Stimulated activated CD8-positive, alpha-beta memory T cell treated with anti-CD3 and anti-CD28 coated beads, Interleukin-7, amount 100 ng/mL, for 4 hours (primary cell): ENCODE measurements at places on chromosomes 4 and X.

DNA sequence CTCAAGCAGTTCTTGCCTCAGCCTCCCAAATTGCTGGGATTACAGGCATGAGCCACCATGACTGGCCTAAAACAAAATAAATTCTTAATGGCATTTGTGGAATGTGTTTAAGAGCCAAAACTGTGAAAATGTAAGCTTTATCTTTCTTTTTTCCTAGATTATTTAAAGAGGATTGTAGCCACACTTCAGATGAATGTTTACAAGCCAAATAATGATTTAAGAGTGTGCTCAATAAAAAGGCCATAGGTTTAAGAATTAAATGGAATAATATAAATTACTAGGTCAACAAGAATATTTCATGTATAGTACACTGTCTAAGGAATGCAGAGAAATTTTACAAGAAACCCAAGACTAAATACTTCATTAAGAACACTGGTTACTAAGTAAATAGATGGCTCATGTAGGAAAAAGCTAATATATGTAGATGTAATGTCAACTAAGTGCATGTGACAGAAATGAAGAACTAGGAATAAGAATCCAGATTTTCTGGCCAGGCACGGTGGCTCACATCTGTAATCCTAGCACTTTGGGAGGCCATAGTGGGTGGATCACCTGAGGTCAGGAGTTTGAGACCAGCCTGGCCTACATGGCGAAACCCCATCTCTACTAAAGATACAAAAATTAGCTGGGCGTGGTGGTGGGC, 21.3 kb upstream of the UGDH start:
- DNase-seq: no peak

DNA sequence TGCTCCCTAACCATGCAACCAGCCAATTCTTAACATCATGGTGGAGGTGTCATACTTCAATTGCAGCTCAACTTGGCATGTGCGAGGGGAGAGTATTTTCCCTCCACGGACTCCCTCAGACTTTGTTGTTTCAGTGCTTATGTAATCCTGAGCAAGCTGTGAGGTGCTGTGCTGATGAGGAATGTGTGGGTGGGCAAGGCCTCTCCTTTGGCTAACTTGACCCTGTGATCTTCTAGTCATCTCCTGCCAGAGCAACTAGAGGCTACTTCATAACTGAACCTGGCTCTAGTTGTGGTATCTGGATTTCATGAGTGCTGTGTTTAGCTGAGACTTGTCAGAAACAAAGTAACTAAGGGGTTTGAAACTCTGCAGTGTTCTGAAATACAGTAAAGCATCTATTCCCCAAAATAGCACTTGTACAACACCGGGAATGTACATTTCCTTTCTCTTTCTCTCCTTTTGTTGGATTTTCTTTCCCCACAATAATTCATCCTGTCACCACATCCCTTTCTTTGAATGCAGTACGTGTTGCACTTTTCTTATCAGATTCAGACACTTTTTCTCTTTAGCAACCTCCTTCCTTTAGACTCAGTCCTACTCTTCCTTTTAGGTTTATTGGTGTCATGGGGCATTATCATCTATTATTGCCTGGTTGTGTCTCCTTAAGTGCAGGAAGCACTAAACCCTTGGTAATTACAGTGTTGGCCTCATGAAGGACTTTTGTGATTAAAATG, 415.2 kb upstream of the NR3C2 start:
- no peak for DNase-seq

DNA sequence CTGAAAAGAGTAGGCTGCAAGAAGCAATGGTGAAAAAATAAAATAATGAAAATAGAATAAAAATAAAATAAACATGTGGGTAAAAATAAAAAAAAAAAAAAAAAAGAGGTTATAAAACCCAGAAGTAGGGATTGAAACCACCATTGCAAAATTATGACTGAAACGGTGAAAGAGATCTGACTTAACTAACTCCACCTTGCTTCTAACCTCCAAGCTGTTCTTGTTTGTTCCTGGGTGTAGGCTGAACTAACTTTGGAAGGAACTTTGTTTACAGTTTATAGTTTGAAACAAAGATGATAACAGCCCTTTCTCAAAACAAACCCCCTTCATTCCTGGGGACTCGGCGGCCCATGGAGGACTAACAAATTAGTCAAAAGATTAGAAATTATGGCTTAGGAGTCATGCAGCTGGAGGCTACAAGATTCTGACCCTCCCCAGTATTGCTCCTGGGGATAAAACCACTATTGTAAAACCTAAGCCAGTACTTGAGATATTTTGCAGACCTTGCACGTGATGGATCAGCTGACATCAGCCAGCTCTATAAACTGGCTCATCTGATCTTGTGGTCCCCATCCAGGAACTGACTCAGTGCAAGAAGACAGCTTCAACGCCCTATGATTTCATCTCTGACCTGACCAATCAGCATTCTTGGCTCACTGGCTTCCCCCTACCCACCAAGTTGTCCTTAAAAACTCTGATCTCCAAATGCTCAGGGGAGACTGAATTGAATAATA, 30.4 kb downstream of the DDX60L start:
- no peak for DNase-seq

DNA sequence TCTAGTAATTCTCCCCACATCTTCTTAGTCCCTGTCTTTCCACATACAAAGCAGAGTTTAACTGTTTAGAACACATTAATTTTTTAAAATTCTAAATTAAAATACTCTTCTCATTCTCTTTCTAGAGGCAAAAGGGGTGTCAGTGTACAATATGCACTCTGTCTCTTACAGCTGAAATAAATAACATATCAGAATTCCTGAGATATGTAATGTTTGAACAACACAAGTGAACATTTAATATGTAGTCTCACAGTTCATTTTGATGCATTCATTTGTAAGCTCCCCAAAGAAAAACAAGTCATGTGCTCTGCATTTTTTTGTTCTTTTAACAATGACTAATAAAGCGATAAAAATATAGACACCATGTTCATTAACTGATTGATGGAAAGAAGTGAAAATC, 19.7 kb upstream of the SULT1B1 start:
- DNase-seq: no peak

DNA sequence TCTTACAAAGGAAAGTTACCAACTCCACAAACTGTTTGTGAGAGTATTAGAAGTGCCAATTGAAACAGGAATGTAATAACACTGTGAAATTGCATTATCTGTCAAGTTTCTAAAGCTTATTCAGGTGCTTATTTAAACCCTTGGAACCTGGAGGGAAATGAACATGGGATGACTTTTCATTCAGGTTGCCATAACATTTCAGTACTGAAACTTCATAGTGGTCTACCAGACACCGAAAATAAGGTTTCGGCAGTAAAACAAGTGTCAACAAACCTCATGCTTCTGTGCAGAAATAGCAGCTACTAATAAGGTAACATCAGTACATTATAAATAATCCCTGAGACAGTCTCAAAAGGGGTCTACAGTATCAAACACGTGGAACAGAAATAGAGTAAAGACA, 890.7 kb upstream of the INTU start:
- DNase-seq: no peak

DNA sequence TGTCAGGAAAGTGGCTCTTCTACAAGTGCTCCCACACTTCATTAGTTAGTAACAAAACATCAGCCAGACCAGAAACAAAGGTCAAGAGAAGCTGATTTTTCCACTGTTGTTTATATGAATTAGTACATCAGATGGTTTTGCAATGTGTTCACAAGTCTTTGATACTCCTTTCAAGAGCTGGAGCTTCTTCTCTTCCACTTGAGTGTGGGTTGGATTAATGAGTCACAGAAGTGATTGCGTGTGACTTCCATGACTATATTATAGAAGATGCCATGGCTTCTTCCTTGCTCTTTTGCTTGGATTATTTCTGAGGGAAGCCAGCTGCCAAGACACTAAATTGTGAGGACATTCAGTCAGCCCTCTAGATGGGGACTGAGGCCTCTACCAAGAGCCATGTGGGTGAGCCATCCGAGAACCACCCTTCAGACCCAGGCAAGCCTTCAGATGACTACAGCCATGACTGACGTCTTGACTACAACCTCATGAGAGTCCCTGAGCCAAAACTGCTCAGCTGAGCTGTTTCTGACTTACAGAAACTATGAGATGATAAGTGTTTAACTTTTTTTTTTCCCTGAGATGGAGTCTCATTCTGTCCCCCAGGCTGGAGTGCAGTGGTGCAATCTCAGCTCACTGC, 18.1 kb downstream of the SOWAHB start:
- DNase-seq: no peak

GRCh38 chr4:82450966-82451755, 20.8 kb downstream of the ENOPH1 start:
- DNase-seq: no peak

- no peak for DNase-seq
Measured at GRCh38 chr4:8898419-8898818, 26.8 kb upstream of the HMX1 start.

DNA sequence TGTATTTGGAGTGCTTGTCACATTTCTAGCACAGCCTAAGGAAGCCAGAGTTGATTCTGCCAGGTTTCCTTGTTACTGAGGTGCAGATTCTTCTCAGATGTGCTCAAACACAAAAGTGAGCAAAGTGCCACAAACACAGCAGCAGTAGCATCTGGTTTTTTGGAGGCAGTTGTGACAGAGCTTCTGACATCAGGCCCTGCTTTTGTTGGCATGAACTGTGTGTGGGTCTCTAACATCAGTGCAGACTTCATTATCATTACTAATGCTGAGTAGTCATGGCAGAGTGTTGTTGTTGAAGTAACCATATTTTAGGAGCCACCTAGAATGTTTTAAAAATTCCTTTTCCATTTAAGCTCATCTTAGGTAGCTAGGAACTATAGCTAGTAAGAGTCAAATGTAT, 656.6 kb downstream of the ANKRD50 start:
- no peak for DNase-seq

DNA sequence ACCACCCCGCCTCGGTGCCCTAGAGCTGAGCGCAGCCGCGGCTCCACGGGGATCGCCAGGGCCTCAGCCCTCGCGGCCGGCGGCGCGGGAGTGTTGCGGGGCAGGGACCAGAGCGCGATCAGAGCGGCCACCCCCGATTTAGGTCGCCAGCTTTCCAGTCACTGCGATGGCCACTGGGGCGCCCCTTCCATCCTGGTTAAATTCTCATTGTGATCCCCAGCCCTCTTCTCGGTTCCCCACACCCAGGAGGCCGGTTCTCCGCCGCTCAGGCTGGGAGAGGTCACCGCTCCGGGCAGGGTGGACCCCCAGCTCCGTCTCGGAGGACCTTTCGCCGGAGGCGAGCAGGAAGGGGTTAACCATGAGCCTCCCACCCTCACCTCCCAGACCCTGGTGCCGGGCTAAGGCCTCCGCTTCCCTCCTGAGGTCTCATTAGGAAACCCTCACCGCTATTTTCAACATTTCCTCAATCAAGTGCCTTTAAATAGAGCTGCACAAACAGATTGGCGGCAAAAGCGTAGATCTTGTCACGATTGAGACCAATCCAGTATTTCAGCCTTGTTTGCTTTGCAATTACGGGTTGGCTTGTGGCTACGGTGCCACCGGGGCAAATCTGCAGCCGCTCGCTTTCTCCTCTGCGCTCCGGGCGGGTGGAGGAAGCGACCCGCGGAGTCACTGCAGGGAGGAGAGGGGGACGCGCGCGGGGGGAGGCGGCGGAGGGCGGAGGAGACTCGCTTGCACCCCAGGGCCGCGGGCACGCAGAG, 8.3 kb upstream of the HAND2 start:
- no peak for DNase-seq

DNA sequence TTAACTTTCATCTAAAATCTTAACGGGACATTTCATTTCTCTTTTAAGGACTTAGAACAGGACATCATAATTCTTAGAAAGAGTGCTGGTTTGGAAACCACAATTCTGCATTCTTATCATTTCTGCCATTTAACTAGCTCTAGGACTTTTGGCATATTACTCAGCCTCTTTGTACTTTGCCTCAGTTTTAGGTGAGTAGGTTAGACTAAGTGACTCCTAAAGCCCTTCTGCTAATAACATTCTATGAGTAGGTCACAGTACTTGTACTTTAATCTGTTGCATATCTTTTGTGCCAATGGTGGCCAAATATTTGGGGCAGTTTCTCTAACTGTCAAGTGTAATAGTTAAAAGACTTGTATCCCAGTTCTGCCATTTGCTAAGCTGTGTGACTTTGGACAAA, 115.4 kb upstream of the NUDT6 start:
- no peak for DNase-seq
